ENCODE measurements at places on chromosomes 12 and 14. TPM values are rescaled to one million over a fixed set of nuclear protein-coding genes. Genes with fewer than 3 reads are reported as not detected.

- DNase-seq = peak; percentile 32
Observed at GRCh38 chr12:2877953-2878732, 1.1 kb downstream of the RHNO1 start.

GRCh38 chr14:52363961-52364360, 49.8 kb downstream of the PTGER2 start:
- DNase-seq = no peak

DNA sequence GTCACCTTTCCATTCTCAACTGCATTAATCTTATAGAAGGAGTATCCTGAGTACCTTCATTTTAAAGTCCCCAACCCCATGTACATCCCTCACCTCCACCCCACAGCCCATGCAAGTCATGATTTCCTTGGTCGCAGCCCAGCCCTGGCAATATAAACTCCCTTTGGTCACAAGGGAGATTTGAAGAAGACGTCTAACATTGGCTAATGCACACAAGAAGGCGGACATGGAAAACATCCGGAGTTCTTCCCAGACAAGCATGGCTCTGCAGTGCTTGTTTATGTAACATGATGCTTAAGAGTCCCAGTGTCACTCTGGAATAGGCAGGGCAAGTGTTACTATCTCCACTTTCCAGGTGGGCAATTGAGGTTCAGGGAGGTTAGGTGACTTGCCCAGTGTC, 277.6 kb downstream of the DPF3 start:
- DNase-seq = no peak

DNA sequence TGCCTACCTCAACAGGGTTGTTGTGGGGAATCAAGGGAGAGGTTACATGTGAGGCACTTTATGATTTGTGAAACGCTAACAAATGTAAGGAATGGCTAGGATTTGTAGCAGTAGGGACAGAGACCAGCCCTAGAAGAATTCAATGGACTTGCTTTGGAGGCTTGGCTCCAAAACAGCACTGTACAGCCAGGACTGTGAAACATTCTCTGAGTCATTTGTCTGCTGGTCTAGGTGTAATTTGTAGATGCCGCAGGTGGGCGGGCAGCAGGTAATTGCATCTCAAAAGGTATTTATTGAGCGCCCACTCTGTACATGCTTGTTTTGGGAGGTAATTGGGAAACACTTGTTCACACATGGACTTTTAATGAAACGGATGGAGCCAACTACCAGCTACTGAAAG, 11.4 kb downstream of the SLC7A8 start:
- no peak for DNase-seq

DNA sequence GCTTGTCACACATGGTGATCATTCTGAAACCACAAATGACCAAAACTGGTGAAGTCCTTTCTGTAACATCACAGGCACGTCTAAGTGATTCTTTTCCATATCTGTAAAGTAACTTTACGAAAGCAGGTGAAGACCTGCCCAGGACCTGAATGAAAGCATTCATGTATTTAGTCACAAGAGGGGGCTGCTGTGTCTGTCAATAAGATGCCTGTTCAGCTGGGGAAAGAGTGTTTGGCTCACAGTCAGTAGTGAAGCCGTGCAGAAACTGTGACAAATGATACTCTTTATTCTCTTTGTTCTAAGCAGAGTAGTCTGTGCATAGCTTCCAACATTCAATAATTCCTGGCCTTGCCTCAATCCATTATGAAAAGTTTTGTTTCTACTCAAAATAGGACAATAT, 373.5 kb upstream of the OR4E1 start:
- peak; percentile 81 for DNase-seq

GRCh38 chr14:104913435-104913834, 11.2 kb upstream of the PLD4 start:
- no peak for DNase-seq

- no peak for DNase-seq
Observed at GRCh38 chr14:98966475-98967162, 305.4 kb downstream of the BCL11B start.

- DNase-seq = no peak
Observed at GRCh38 chr14:72444701-72445100, 449.2 kb downstream of the DPF3 start.

DNA sequence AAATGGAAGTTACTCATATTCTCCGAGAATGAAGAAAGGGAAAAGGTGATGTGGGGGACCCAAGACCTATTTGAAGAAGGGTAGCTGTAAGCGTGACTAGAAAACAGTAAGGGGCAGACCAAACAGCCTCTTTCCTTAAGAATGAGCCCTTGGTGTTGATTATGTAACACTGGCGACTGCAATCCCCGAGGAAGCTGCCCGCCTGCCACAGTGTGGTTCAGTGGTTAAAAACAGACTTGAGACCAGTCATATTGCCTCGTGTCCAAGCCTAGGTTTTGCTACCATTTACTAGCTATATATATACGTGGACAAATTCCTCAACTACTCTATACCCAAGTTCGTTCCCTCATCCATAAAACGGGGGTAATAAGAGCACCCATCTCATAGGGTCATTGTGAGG, 49.1 kb downstream of the SSPN start:
- DNase-seq = no peak

DNA sequence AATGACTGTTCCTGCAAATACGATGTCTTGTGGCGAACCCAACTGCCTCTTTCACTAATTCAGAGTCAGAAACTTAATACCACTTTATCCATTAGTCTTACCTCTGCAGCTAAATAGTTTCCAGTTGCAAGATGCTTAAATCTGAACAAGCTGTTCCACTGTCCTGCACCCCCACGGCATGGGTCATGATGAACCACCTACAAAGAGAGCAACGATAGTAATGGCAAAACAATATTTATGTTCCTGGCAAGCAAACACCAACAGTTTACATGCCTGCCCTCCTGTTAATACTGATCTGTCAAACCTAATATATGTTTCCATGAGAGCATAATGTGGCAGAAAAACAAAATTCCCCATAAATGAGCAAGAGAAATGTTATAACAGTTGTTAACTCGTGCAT, 121.9 kb downstream of the ITPR2 start:
- no peak for DNase-seq

GRCh38 chr12:49020441-49020840, 1.9 kb upstream of the PRKAG1 start:
- DNase-seq = no peak

DNA sequence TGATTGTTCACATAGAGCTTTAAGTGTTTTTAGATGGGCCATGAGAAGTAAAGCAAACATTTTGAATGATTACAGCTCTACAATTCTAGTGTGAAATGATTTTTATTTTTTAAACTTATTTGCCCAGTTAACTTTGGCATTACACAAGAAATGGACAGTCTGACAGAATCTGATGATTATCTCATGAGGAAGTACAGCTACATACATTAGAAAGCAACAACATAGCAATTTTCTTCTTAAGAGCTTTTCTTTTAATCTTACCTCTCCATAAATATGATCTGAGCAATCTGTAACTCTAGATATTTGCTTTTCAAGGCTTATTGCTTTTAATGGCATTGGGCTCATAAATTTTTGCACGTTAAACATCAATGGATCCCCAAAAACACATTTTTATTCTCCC, 26.5 kb upstream of the PPP1R12A start:
- no peak for DNase-seq

GRCh38 chr12:69055706-69056105, 122.7 kb upstream of the CPM start:
- no peak for DNase-seq

DNA sequence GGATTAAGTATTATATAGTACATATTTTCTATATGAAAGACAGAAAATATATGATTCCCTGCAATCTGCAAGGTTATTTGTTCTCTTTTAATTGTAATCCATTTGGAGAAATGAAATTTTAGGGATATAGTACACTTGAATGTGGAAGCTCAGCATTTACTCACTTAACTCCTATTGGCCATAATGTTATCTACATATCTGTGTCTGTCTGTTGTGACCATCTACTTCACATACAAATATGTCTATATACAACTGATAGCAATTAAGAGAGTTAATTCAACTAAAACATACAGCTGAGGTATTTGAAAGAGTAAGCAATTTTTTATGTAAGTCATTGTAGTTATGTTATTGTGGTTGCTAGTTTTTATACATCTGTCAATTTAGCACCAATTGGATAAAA, 12.9 kb downstream of the FOXG1 start:
- DNase-seq = no peak

DNA sequence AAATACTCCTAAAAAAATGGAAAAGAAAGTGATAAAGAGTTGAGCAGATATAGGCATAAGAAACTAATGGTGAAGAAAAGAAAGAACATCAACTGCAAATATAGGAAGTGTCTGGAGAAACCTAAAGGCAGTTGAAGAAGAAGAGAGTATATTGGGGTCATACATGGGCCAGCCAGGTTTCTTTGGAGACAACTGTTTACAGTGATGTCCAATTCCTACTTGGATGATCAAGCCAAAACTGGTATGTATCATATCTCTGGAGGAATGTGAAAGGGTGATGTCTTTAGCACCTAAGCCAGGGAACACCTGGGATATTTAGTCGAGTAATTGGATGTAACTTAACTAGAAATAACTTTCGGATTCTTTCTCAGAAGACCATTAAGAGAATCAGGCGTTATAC, 129.3 kb upstream of the FLRT2 start:
- no peak for DNase-seq

CNTN1 gene
- 5.6 TPM for total RNA-seq

DNA sequence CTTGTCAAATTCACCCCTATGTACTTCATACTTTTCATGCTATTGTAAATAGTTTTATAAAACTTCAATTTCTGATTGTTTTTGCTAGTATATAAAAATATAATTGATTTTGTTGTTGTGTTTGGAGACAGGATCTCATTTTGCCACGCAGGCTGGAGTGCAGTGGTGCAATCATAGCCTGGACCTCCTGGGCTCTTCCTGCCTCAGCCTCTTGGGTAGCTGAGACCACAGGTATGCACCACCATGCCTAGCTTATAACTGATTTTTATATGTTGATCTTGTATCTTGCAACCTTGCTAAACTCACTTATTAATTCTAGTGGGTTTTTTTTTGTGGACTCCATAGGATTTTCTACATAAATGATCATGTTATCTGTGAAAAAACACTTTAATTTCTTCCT, 23.5 kb downstream of the ATP5MC2 start:
- no peak for DNase-seq

E2F7 gene
- total RNA-seq = 4.4 TPM

DNA sequence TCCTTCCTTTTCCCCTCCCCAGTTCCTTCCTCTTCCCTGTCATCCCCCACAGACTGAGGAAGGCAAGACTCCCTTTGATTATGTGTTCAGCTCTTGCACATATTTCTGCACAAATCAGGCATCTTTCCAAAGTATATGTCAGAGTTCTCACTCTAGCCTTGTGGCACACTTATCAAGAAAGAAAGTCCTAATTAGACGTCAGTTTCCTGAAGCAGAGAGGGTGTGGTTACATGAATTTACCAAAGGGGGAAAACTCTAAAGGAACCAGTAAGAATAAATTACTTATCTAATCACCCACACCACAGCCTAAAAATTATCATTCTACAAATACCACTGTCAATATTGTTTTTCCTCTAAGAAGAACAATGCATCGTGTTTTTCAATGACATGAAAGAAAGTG, 120.7 kb upstream of the GRIP1 start:
- no peak for DNase-seq

DNA sequence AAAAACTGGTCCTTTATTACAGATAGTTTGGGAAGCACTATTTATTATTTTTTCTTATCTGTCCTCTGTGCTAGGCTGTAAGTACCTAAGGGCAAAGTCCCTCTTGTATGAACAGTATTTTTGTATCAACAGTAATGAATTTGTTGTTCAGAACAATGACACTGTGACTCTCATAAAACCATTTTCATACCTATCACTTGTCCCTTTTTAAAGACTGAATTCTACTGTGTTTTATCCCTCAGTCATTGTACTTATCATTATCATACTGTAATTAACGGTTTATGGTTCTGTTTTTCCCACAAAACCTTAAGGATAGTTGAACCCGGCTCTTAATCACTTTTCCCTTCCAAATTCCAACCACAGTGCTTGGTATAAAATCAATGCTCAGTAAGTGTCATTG, 69.4 kb downstream of the SRGAP1 start:
- no peak for DNase-seq

- DNase-seq = no peak
Observed at GRCh38 chr12:84641940-84642545, 270.6 kb downstream of the SLC6A15 start.

DNA sequence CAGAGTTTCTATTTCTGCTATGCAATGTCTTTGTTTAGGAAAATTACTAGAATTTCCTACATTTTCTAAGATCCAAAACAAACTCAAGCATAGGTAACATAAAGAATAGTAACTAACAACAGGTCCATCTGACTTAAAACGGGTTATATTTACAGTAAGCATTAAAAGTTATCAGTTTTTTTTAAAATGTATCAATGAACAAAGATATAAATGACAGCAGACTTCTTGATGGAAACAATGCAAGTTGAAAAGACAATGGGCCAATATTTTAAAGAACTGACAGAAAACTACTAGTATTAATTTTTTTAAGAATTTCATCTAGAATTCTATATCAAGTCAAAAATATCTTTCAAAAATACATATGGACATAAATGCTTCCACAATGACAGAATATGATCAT, 367.1 kb upstream of the MGAT4C start:
- DNase-seq = no peak

KLRG1 gene
- total RNA-seq = 7.4 TPM

- DNase-seq = peak; percentile 39
Observed at GRCh38 chr12:54304187-54304810, 3.5 kb upstream of the NFE2 start.

- DNase-seq = no peak
Observed at GRCh38 chr14:49089107-49089506, 497.1 kb downstream of the RPS29 start.

SLC25A21 gene
- total RNA-seq = 0.90 TPM

DNA sequence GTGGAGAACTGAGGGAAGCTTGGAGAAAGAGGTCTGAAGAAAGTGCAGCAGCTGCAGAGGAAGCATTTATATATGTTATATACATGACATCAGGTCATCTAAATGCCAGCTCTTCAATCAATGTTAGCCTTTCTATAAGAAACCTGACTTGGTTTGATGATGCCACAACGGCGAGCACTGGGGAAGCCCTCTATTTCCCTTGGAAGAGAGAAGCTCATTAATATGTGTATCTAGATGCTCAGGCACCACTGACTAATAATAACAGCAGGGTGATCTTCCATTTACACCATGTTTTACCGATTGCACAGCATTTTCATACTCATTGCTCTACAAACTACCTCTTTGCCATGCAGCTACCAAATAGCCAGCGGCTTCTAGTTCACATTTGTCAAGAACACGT, 811 bp downstream of the ACYP1 start:
- no peak for DNase-seq

CCDC38 gene
- total RNA-seq = 0.05 TPM

GRCh38 chr14:21539189-21539940, 13.2 kb upstream of the SALL2 start:
- no peak for DNase-seq

HSPA2 gene
- total RNA-seq = 3.0 TPM

Data from thymus (tissue), 14 donors.